Stromal cell of bone marrow (primary cell): ENCODE measurements at places on chromosomes 11 and 22.

DNA sequence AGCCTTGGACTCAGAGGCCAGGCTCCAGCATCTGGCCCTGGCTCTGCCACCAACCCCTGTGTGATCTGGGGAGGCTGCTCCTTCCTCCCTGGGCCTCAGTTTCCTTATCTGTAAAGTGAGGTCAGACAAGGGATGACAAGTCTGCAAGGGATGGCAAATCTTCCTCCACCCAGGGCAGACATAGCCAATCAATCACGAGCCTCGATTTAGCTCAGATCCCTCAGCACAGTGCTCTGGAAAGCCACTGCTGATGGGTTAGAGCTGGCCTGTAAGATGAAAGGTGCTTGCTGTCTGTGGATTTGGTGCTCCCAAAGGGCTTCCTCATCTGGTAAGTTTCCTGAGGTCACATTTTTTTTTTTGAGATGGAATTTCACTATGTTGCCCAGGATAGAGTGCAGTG, 20.2 kb downstream of the NPTXR start:
- no peak for DNase-seq

GRCh38 chr11:11532574-11532973, 89.2 kb downstream of the GALNT18 start:
- peak; percentile 48 for DNase-seq

GRCh38 chr11:15430381-15430780, 315.7 kb downstream of the INSC start:
- no peak for DNase-seq

GRCh38 chr22:17964643-17965042, 59.7 kb downstream of the MICAL3 start:
- no peak for DNase-seq

- DNase-seq: no peak
These were observed 4.7 kb upstream of the GNAZ start for GRCh38 chr22:23065495-23066122.

GRCh38 chr11:116176484-116177005, 596.2 kb downstream of the BUD13 start:
- no peak for DNase-seq

DNA sequence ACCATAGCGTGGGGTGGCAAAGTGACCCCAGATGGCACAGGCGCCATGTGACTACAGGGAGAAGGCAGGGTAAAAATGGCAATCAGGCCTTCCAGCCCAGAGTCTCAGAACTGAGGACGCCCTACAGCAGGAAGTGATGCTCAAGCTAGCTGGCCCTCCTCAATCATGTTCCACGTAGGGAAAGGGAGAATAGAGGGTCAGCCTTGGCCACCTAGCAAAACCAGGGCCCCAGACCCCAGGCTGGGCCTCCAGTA, 978 bp upstream of the ANKRD13D start:
- no peak for DNase-seq

DNA sequence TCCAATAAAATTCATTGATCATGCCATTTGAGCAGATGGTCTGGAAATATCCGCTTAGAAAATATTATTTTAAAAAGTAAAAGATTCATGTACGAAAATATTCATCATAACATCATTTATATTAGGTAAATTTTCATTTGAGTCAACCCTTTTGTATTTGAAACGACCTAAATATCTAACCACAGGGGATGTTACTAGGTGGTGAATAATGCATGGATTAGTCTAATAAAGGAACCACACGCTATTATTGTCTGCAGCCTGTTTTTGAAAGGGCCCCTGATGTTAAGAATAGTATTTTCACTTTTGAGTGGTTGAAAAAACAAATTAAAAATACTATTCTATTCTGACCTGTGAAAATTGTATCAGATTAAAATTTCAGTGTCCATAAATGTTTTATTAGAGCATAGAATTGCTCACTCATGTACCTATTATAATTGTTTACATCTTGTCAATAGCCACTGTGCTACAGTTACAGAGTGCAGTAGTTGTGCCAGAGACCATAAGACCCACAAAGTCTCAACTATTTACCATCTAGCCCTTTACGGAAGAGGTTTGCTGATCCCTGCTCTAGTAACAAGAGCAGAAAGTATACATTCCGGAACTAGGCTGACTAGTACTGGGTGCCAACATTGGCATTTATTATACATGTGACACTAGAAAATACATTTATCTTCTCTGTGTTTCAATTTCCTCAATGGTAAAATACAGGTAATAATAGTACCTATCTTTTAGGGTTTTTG, 176.1 kb downstream of the LRRC4C start:
- no peak for DNase-seq

DNA sequence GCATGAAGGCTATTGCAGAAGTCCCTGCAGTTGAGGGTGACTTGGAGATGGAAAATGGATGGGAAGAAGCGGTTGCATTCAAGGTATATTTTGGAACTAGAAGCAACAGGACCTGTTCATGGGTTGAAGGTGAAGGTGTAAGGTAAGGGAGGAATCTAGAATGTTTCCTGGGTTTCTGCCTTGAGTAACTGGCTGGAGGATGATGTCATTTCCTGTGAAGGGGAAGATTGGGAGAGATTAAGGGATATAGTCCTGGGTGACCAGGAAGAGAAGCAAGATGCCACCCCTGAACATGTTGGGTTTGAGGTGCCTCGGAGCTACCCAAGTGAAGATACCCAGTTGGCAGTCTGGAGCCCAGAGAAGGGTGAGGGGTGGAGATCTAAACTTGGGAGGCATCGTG, 12.1 kb upstream of the MOGAT2 start:
- DNase-seq: no peak

DNA sequence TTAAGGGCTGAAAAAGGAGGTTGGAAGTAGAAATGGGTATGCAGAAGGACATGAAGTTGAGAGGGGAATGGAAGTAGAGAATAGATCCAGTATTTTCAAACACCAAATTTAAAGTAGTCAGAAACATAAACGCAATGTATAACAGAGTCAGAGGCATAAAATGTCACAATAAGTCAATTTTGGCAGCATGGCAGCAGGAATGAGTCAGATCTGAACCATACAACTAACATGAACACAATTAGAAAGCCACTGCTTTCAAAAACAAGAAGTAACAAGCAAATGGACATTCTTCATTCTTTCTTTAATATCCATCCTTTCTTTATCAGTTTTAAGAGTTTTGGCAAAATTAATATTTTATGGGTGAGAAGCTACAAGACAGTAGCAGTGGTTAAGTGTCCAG, 2.5 kb downstream of the CHORDC1 start:
- peak; percentile 49 for DNase-seq

DNA sequence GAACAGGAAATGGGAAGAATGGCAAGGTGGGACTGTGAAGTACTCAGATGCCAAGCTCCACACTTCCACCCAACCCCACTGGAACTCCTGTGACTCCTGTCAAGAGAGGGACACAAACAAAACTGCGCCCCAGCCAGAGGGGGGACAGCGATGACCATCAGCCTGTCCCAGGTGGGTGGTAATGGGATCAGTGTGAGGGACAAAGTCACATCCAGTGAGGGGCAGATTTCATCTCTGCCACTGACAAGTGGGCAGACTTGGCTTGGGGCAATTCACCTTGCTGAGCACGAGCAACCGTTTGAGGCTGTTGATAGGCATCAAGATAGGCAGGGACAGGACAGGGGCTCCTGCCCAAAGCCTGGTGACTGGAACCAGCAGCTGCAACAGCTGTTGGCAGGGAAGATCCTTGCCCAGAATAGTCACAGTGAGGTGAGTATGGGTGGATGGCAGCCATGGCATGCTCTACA, 105.4 kb upstream of the PITPNB start:
- DNase-seq: no peak
